A549 treated with AZD2906 at 1 μM for 4 hours (cell line): ENCODE measurements at places on chromosomes 3 and 15. TPM values are rescaled to one million over a fixed set of nuclear protein-coding genes. Genes with fewer than 3 reads are reported as not detected.

The PFN2 gene
- total RNA-seq = 132 to 186 TPM (median 148 TPM) in 5 replicates

The IQGAP1 gene
- 165 to 291 TPM (median 173 TPM) in 5 replicates for total RNA-seq

The NEDD4 gene
- total RNA-seq = 96.8 to 142 TPM (median 111 TPM) in 5 replicates

The PLCH1 gene
- 0.72 to 0.92 TPM (median 0.85 TPM) in 5 replicates for total RNA-seq

The PCSK6 gene
- 12.0 to 14.0 TPM (median 13.7 TPM) in 5 replicates for total RNA-seq

The NIT2 gene
- total RNA-seq = 68.8 to 86.1 TPM (median 85.8 TPM) in 5 replicates

The RBMS3 gene
- total RNA-seq = 0.43 to 1.1 TPM (median 0.88 TPM) in 5 replicates

The SLC9C1 gene
- total RNA-seq = not detected in 5 replicates

The DNAJA4 gene
- total RNA-seq = 0.06 to 0.11 TPM (median 0.10 TPM) in 3 of 5 replicates, not detected in the others

The GRAMD1C gene
- 0.24 to 0.78 TPM (median 0.46 TPM) in 5 replicates for total RNA-seq

The ABI3BP gene
- 0.93 to 2.0 TPM (median 1.6 TPM) in 5 replicates for total RNA-seq

The TM4SF18 gene
- 27.2 to 41.6 TPM (median 29.5 TPM) in 5 replicates for total RNA-seq

The TF gene
- 1.2 to 2.1 TPM (median 1.5 TPM) in 5 replicates for total RNA-seq

The NLGN1 gene
- total RNA-seq = not detected in 5 replicates

The TMCO5A gene
- not detected in 5 replicates for total RNA-seq

The CORO2B gene
- total RNA-seq = 3.3 to 4.4 TPM (median 3.7 TPM) in 5 replicates

The P2RY13 gene
- total RNA-seq = not detected in 5 replicates

The GOLGA6L25 gene
- not detected in 5 replicates for total RNA-seq

The CCR3 gene
- not detected in 5 replicates for total RNA-seq

The TMEM212 gene
- not detected in 5 replicates for total RNA-seq

The DNAJC17 gene
- total RNA-seq = 19.6 to 25.2 TPM (median 23.2 TPM) in 5 replicates

The SMCO1 gene
- total RNA-seq = 0.03 TPM in 1 of 5 replicates, not detected in the others

The PLAAT1 gene
- 0.10 to 0.16 TPM in 2 of 5 replicates, not detected in the others for total RNA-seq

The P2RY14 gene
- not detected in 5 replicates for total RNA-seq

The ATP13A4 gene
- total RNA-seq = 0.15 TPM in 1 of 5 replicates, not detected in the others

The TMC3 gene
- not detected in 5 replicates for total RNA-seq

The FURIN gene
- total RNA-seq = 51.5 to 62.8 TPM (median 59.0 TPM) in 5 replicates

The GOLGA6D gene
- 0.02 to 0.03 TPM in 2 of 5 replicates, not detected in the others for total RNA-seq

The TMEM40 gene
- total RNA-seq = 0.26 to 0.47 TPM (median 0.30 TPM) in 5 replicates

The CDHR4 gene
- total RNA-seq = 0.12 to 0.42 TPM (median 0.28 TPM) in 5 replicates

The FGD5 gene
- total RNA-seq = 0.02 to 0.03 TPM (median 0.03 TPM) in 4 of 5 replicates, not detected in the other

The GCSAM gene
- total RNA-seq = not detected in 5 replicates

The CYP11A1 gene
- 0.07 to 0.13 TPM (median 0.10 TPM) in 3 of 5 replicates, not detected in the others for total RNA-seq

The PSTPIP1 gene
- 0.13 to 0.20 TPM (median 0.14 TPM) in 4 of 5 replicates, not detected in the other for total RNA-seq

The GPR62 gene
- total RNA-seq = not detected in 5 replicates

The CNBP gene
- 342 to 381 TPM (median 348 TPM) in 5 replicates for total RNA-seq

The SYNM gene
- 28.0 to 32.4 TPM (median 30.1 TPM) in 5 replicates for total RNA-seq

The CNTN3 gene
- total RNA-seq = not detected in 5 replicates

The CPN2 gene
- not detected in 5 replicates for total RNA-seq

The CKMT1A gene
- total RNA-seq = 2.6 to 3.5 TPM (median 3.3 TPM) in 5 replicates

The SH2D7 gene
- not detected in 5 replicates for total RNA-seq

The LEO1 gene
- 43.6 to 66.7 TPM (median 46.0 TPM) in 5 replicates for total RNA-seq

The FAM3D gene
- not detected in 5 replicates for total RNA-seq

The HRG gene
- not detected in 5 replicates for total RNA-seq

The DNAH12 gene
- 0.08 to 0.16 TPM (median 0.08 TPM) in 4 of 5 replicates, not detected in the other for total RNA-seq

The RTF1 gene
- total RNA-seq = 17.1 to 22.2 TPM (median 19.1 TPM) in 5 replicates

The CLEC3B gene
- total RNA-seq = 0.14 to 0.19 TPM in 2 of 5 replicates, not detected in the others

The ARNT2 gene
- 14.2 to 17.1 TPM (median 16.3 TPM) in 5 replicates for total RNA-seq

The CAND2 gene
- total RNA-seq = 0.26 to 0.37 TPM (median 0.33 TPM) in 5 replicates

The APOD gene
- 1.3 to 2.1 TPM (median 1.6 TPM) in 5 replicates for total RNA-seq

The XCR1 gene
- not detected in 5 replicates for total RNA-seq

The CASR gene
- not detected in 5 replicates for total RNA-seq
